Pancreas (tissue), 10 donors: ENCODE measurements at places on chromosomes 16 and 17. TPM values are rescaled to one million over a fixed set of nuclear protein-coding genes. Genes with fewer than 3 reads are reported as not detected.

DNA sequence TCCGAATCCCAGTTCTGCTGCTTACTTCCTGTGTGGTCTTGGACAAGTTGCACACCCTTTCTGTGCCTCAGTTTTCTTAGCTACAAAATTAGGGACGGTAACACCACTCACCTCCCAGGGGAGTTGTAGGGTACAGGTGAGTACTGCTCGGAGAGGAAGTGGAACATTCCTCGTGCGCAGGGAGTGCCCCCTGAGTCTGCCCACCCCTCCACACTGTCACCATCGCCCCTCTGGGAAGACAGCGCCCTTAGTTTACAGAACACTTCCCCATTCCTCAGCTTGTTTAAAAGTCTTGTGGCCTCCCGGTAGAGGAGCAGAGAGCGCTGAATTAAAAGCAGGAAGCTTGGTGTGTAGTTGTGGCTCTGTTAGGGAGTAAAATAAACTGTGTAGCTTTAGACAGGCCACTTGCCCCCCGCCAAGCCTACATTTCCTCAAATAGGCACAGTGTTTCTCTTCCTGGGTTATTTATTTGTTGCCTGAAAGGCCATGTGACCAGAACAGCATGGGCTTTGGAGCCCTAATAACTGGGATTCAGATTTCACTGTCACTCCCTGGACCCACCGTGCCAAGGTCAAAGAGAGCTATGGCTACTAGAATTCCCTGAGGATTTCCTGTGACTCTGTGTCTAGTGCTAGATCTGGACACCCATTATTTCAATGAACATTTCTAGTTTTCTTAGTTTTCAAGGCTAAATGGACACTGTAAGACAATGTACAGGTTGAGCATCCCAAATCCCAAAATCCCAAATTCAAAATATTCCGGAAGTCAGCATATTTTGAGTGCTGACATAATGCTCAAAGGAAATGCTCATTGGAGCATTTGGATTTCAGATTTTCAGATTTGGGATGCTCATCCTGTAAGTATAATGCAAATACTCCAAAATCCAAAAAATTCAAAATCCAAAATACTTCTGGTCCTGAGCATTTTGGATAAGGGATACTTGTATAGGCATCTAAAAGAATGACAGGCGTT is 372.5 kb downstream of the SNX29 start:
- H3K4me3 ChIP-seq, result no peak overlapping the region
- H3K4me1 ChIP-seq, result no peaks in the 10 kb centered on the region
- no peak for DNase-seq
- no peaks in the 10 kb centered on the region for H3K36me3 ChIP-seq
- no peak overlapping the region for H3K27ac ChIP-seq

Gene AXIN2
- 3.1 TPM for total RNA-seq

Gene TMC7
- total RNA-seq, result 0.41 TPM

DNA sequence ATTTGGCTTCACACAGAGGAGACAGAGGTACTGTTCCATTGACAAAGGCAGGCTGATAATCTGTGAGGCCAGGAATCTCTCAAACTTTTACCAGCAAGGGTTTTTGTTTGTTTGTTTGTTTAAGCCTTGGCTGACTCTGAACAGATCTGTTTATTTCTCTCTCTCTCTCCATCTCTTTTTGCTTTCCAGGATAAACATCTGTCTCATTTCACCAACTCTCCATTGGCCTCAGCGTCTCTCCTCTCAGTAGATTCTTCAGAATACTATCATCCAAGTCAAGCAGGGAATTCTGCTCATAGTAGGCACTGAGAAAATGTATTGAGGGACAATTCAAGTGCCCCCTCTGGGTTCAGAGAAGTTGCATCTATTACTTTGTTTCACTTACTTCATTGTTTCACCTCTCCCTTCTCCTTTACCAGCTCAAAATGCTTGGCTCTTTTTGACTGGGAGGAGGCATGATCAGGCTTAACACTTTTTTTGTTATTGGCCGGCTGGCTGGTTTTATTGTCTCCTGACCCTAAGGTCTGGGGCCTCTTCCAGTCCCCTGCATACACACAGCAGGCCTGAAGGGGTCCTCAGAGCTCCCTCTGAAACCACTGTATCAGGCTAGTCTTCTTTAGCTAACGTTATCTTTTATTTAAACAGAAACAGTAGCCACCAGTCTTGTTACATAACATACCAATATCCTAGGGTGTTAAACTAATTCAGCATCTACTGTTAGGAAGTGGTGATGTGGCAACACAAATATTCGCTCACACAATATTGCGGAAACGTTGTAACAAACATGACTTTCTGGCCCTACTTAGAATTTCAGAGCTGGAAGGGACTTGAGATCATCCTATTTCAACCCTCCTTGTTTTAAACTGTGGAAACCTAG is 2.0 kb upstream of the YPEL2 start:
- no peaks in the 10 kb centered on the region for H3K36me3 ChIP-seq
- H3K4me3 ChIP-seq, result no peak overlapping the region
- no peak for DNase-seq
- no peaks in the 10 kb centered on the region for H3K27me3 ChIP-seq

Gene KRT27
- total RNA-seq, result not detected

DNA sequence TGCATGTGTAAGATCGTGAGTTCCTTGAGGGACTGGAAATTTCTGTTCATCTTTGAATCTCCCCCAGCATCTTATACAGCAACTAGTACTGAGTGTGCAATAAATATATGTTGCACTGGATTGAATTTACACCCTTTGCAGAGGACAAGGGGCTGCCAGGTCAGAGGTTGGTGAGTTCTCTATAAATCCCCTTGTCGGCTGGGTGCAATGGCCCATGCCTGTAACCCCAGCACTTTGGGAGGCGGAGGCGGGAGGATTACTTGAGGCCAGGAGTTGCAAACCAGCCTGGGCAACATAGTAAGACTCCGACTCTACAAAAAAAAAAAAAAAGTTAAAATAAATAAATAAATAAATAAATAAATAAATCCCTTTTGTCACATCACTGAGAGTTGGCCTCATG is 9.4 kb upstream of the SP6 start:
- H3K4me1 ChIP-seq, result no peaks in the 10 kb centered on the region
- no peaks in the 10 kb centered on the region for H3K27me3 ChIP-seq
- H3K36me3 ChIP-seq, result no peaks in the 10 kb centered on the region
- H3K27ac ChIP-seq, result no peak overlapping the region
- DNase-seq, result no peak
- no peak overlapping the region for H3K4me3 ChIP-seq

- no peak overlapping the region for H3K27ac ChIP-seq
- no peaks in the 10 kb centered on the region for H3K27me3 ChIP-seq
- H3K36me3 ChIP-seq, result no peaks in the 10 kb centered on the region
- no peaks in the 10 kb centered on the region for H3K4me1 ChIP-seq
These were observed 87.4 kb downstream of the RBFOX1 start for GRCh38 chr16:7420079-7420478.

- H3K27ac ChIP-seq, result no peak overlapping the region
- H3K4me1 ChIP-seq, result peaks cover 31% of the 10 kb centered on the region
- no peak for DNase-seq
- no peaks in the 10 kb centered on the region for H3K36me3 ChIP-seq
These were observed 15.1 kb upstream of the ZFHX3 start for GRCh38 chr16:73062743-73063733.

GRCh38 chr16:53600126-53600525 is 97.1 kb upstream of the AKTIP start:
- no peaks in the 10 kb centered on the region for H3K4me1 ChIP-seq
- H3K27me3 ChIP-seq, result no peaks in the 10 kb centered on the region
- no peak overlapping the region for H3K27ac ChIP-seq
- H3K4me3 ChIP-seq, result no peak overlapping the region
- no peaks in the 10 kb centered on the region for H3K36me3 ChIP-seq
- DNase-seq, result no peak

Gene CHP2
- not detected for total RNA-seq

- H3K27ac ChIP-seq, result no peak overlapping the region
- no peak overlapping the region for H3K4me3 ChIP-seq
- H3K36me3 ChIP-seq, result no peaks in the 10 kb centered on the region
These were observed 5.9 kb downstream of the CORO7 start for GRCh38 chr16:4410335-4411075.

Gene CALB2
- total RNA-seq, result 0.13 TPM

- H3K4me1 ChIP-seq, result no peaks in the 10 kb centered on the region
- no peak for DNase-seq
- H3K27ac ChIP-seq, result no peak overlapping the region
These were observed 317.2 kb upstream of the MYOCD start for GRCh38 chr17:12348476-12348875.

- no peaks in the 10 kb centered on the region for H3K36me3 ChIP-seq
- H3K4me1 ChIP-seq, result no peaks in the 10 kb centered on the region
- H3K27ac ChIP-seq, result no peak overlapping the region
- H3K27me3 ChIP-seq, result no peaks in the 10 kb centered on the region
These were observed 102.8 kb downstream of the FOXL1 start for GRCh38 chr16:86681031-86681756.

GRCh38 chr16:76125871-76126270 is 151.3 kb upstream of the CNTNAP4 start:
- H3K36me3 ChIP-seq, result no peaks in the 10 kb centered on the region
- H3K27ac ChIP-seq, result no peak overlapping the region
- DNase-seq, result no peak
- H3K4me3 ChIP-seq, result no peak overlapping the region

DNA sequence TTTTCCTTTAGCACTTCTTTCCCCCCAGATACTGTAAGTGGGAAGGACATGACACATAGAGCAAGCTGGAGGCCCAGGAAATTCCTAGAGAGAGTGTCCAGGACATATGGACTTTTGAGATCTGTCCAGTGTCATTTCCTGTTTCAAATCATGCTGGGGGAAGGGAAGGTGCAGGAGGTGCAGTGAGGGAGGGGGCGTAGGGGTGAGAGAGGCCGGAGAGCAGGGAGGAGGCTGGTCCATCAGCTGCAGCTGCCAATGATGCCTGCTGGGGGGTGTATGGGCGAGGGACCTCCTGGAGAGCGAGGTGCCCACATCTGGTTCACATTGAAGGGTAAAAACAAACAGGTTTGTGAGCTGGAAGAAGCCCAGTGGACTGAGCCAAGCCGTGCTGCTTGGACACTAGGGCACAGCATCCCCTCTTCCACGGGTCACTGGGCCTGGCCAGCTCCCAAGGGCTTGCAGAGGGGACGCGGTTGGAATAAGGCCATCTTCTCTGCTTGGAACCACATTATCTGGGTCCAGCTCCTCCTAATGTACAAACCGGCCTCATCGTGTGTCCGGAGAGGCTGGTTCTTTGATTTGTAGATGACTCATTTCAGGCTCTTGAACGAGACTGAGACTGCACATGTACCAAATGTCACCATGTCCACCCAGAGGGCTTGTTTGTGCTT is 70.4 kb upstream of the SMURF2 start:
- H3K36me3 ChIP-seq, result no peaks in the 10 kb centered on the region
- DNase-seq, result no peak
- H3K27ac ChIP-seq, result no peak overlapping the region
- H3K4me3 ChIP-seq, result no peak overlapping the region
- no peaks in the 10 kb centered on the region for H3K27me3 ChIP-seq

GRCh38 chr17:81387100-81388090 is 7.9 kb upstream of the BAHCC1 start:
- no peaks in the 10 kb centered on the region for H3K36me3 ChIP-seq
- DNase-seq, result peak; percentile 64
- peaks cover 22% of the 10 kb centered on the region for H3K4me1 ChIP-seq
- H3K4me3 ChIP-seq, result peak overlapping the region; percentile 57
- H3K27me3 ChIP-seq, result no peaks in the 10 kb centered on the region

GRCh38 chr16:88770461-88771293 is 14.3 kb downstream of the PIEZO1 start:
- no peaks in the 10 kb centered on the region for H3K36me3 ChIP-seq
- DNase-seq, result peak; percentile 80
- no peaks in the 10 kb centered on the region for H3K4me1 ChIP-seq
- no peaks in the 10 kb centered on the region for H3K27me3 ChIP-seq

Gene EIF1
- total RNA-seq, result 726 TPM

GRCh38 chr17:22337467-22337866 is 645.1 kb downstream of the KCNJ18 start:
- no peak for DNase-seq
- no peaks in the 10 kb centered on the region for H3K4me1 ChIP-seq
- no peak overlapping the region for H3K4me3 ChIP-seq
- no peaks in the 10 kb centered on the region for H3K36me3 ChIP-seq
- no peak overlapping the region for H3K27ac ChIP-seq

GRCh38 chr17:7432296-7432695 is 2.9 kb upstream of the TMEM102 start:
- peaks cover 2% of the 10 kb centered on the region for H3K4me1 ChIP-seq
- H3K36me3 ChIP-seq, result no peaks in the 10 kb centered on the region
- peak; percentile 42 for DNase-seq
- no peak overlapping the region for H3K27ac ChIP-seq
- H3K27me3 ChIP-seq, result no peaks in the 10 kb centered on the region

DNA sequence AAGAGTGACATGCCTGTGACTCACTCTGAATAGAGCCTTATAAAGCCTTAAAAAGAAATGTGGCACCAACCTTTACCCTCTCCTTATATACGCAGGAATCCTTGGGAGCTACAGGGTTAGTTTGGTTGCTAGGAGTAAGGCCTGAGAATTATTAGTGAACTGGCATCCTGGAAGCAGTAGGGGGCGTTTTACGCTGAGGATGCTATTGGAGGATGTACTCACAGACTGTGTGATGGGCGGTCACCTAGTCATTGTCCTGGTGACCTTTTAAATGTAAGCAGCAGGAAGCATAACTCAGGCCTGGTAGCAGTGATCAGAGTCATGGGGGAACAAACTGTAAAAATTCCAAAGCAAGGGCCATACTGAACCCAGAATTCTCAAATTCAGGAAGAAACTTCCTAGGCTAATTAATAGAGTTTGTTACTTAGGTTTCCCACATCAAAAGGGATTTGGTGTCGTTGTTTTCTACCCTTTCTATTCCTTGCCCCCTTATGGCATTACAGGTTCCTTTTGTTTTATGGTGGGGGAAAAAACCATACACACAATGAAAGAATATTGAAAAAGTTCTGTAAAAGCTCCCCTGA is 153.8 kb downstream of the SNX11 start:
- no peaks in the 10 kb centered on the region for H3K27me3 ChIP-seq
- no peak overlapping the region for H3K4me3 ChIP-seq
- no peaks in the 10 kb centered on the region for H3K36me3 ChIP-seq
- peaks cover 15% of the 10 kb centered on the region for H3K4me1 ChIP-seq
- no peak for DNase-seq

GRCh38 chr16:3149630-3150345 is 15.0 kb downstream of the ZNF213 start:
- peak overlapping the region; percentile 38 for H3K4me3 ChIP-seq
- DNase-seq, result peak; percentile 83
- no peaks in the 10 kb centered on the region for H3K27me3 ChIP-seq
- peak overlapping the region; percentile 90 for H3K27ac ChIP-seq

- H3K27ac ChIP-seq, result no peak overlapping the region
- H3K27me3 ChIP-seq, result no peaks in the 10 kb centered on the region
- no peak overlapping the region for H3K4me3 ChIP-seq
- H3K4me1 ChIP-seq, result no peaks in the 10 kb centered on the region
These were observed 18.5 kb downstream of the SRCIN1 start for GRCh38 chr17:38587203-38587602.

Gene GPR139
- total RNA-seq, result not detected

DNA sequence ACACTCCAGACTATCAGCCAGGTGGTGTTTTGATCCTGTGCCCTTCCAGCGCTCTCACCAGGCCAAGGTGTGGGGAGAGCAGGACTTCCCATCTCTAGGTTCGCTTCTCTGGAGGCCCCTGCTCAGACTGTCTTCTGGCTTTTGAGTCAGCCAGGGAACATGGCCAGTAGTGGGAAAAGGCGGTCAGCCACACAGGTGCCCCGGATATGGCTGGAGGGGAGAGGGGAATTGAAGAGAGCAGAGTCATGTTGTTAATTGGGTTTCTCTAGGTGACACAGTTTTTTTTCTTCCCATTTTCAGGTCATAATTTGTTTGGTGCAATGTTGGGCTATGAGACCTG is 1.5 kb downstream of the MINK1 start:
- H3K27ac ChIP-seq, result peak overlapping the region; percentile 94
- no peaks in the 10 kb centered on the region for H3K27me3 ChIP-seq
- peak; percentile 57 for DNase-seq
- H3K4me1 ChIP-seq, result peaks cover 11% of the 10 kb centered on the region
- H3K4me3 ChIP-seq, result peak overlapping the region; percentile 5
- no peaks in the 10 kb centered on the region for H3K36me3 ChIP-seq

Gene CBFA2T3
- total RNA-seq, result 21.0 TPM

Gene CCDC92B
- total RNA-seq, result 0.66 TPM
